Thyroid gland (tissue), 4 donors: ENCODE measurements at places on chromosomes 11 and 22. TPM values are rescaled to one million over a fixed set of nuclear protein-coding genes. Genes with fewer than 3 reads are reported as not detected.

- H3K27ac ChIP-seq, result no peak overlapping the region
- H3K36me3 ChIP-seq, result no peaks in the 10 kb centered on the region
- no peaks in the 10 kb centered on the region for H3K4me1 ChIP-seq
- DNase-seq, result no peak
- no peaks in the 10 kb centered on the region for H3K27me3 ChIP-seq
- no peak overlapping the region for H3K4me3 ChIP-seq
Measured at GRCh38 chr11:23919455-23919854, 577.4 kb upstream of the LUZP2 start.

Gene CALCA
- 569 TPM for total RNA-seq

DNA sequence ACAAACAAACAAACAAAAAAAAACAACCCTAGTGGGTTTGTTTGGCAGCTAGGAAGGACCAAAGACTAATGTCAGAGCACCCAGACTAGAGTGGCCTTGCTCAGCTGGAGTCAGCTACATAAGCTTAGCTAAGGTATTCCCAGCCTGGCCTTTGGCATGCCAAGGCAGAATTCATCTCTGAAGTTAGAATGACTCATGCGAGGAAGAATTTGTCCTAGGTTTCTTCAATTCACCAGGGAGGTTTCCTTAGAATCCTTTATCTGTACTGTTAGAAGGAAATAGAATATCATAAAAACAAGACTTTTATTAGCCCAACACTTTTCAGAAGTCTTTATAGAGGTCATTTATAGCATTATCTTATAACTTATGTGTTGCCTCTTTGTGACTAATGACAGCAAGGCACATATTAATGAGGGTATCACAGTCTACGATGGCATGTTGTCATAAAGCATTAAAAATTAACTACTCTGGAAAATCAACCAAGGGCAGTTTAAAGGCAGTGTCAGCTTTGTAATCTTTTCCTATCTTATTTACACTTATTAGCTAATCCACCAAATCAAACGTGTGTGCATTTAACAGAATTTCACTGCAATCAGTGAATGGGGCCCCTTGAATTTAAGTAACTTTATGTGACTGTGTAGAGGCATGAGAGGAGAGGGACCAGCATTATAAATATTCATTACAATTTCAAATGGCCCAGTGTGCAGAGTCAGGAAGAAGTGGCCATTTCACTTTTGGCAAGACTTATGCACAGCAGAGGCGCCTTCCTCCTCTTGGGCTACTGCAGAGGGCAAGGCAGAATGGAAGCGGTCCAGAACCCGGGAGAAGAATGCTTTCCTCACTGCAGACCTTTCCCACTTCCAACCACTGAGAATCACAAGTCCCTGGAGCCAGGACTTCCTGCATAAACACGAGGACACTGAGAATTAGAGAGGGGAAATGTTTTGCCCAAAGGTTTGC lies 36.3 kb downstream of the SLC5A1 start:
- H3K4me1 ChIP-seq, result no peaks in the 10 kb centered on the region
- no peaks in the 10 kb centered on the region for H3K27me3 ChIP-seq
- H3K27ac ChIP-seq, result no peak overlapping the region
- H3K4me3 ChIP-seq, result no peak overlapping the region
- no peaks in the 10 kb centered on the region for H3K36me3 ChIP-seq

DNA sequence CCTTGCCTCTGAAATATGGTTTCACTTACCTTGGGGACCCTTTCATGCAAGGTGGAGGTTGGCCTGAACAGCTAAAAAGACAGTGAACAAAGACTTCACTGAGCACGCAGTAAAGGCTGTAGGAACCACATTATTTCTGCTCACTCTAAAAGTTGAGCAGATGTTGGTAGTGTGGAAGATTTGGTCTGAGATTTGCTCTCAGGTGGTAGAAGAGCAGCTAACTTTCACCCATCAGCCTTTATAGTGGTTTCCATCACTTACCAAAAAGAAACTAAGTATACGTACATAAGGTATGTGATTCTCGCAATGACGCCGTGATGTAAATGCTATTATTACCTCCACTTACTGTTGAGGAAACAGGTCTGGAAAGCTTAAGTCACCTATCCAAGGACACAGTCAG lies 47.3 kb downstream of the PRR5L start:
- DNase-seq, result no peak
- no peaks in the 10 kb centered on the region for H3K27me3 ChIP-seq
- no peaks in the 10 kb centered on the region for H3K36me3 ChIP-seq
- no peaks in the 10 kb centered on the region for H3K4me1 ChIP-seq

Gene GLB1L3
- total RNA-seq, result 0.63 TPM

Gene MRGPRF
- 7.2 TPM for total RNA-seq

Gene FAT3
- total RNA-seq, result 0.11 TPM

Gene OR52I2
- not detected for total RNA-seq

Gene PLAAT3
- 96.0 TPM for total RNA-seq

DNA sequence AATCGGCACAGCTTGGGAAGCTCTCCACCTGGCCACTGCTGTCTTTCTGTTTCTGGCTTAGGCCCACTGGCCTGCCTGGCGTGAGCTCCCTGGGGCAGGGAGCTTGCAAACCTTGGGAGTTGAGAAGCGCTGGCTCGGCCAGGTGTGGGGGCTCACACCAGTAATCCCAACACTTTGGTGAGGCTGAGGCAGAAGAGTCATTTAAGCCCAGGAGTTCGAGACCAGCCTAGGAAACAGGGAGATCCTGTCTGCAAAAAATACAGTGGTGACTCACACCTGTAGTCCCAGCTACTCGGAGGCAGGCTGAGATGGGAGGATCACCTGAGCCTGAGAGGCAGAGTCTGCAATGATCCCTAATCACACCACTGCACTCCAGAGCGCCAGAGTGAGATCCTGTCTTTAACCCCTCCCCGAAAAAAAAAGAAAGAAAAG lies 4.0 kb downstream of the AP5B1 start:
- no peaks in the 10 kb centered on the region for H3K27me3 ChIP-seq
- no peak overlapping the region for H3K27ac ChIP-seq
- H3K36me3 ChIP-seq, result peaks cover 16% of the 10 kb centered on the region
- peaks cover 9% of the 10 kb centered on the region for H3K4me1 ChIP-seq

- H3K4me1 ChIP-seq, result no peaks in the 10 kb centered on the region
- H3K27me3 ChIP-seq, result no peaks in the 10 kb centered on the region
- DNase-seq, result no peak
- H3K36me3 ChIP-seq, result peaks cover 6% of the 10 kb centered on the region
- H3K4me3 ChIP-seq, result no peak overlapping the region
Measured at GRCh38 chr22:47111626-47112581, 349.5 kb downstream of the TBC1D22A start.

Gene PLAAT2
- not detected for total RNA-seq

GRCh38 chr11:45444796-45445195 lies 158.7 kb upstream of the SYT13 start:
- H3K4me1 ChIP-seq, result no peaks in the 10 kb centered on the region
- DNase-seq, result no peak
- H3K27ac ChIP-seq, result no peak overlapping the region
- no peak overlapping the region for H3K4me3 ChIP-seq
- no peaks in the 10 kb centered on the region for H3K36me3 ChIP-seq

DNA sequence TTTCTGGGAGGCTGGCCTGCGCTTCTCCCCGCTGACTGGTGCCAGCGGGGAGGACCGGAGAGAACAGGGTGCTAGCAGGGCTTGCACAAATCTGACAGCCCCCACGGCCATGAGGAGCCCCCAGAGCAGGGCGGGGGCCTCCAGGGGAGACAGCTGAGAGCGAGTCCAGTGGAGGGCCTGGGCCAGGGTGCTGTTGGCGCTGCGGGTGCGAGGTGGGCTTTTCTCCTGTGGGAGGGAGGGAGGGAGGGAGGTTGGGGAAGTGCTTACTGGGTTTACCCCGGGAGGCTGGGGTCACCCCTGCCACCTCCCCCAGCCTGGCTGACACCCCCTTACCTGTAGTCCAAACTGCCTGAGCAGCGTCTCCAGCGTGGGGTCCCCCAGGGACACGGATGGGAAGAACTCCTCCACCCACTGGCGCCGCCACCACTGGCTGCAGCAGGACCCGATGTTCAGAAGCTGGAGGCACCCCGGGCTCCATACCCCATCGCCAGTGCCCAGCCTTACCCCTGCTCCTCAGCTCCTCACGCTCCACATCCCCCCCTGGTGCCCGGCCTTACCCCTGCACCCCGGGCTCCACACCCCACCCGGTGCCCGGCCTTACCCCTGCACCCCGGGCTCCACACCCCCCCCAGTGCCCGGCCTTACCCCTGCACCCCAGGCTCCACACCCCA lies 3.9 kb downstream of the LMF2 start:
- no peak for DNase-seq
- H3K4me3 ChIP-seq, result no peak overlapping the region
- H3K27ac ChIP-seq, result no peak overlapping the region
- no peaks in the 10 kb centered on the region for H3K27me3 ChIP-seq
- H3K4me1 ChIP-seq, result peaks cover 10% of the 10 kb centered on the region

DNA sequence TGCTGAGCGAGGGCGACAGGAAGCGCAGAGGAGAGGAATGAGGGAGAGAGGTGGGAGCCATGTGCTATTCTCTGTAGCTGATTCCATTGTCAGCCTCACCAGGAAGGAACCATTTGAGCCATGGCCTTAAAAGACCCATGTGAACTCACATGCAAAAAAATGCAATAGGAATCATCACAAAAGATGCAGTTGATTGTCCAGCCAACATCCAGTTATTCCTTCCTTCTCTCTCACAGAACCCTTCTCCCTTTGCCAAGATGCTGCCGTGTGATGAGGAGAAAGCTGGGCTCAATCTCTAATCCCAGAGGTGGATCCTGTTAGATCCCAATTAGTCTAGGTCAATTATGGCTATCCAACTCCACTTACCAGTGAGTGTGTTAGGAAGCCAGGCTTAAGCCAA lies 58.2 kb upstream of the RRAS2 start:
- H3K36me3 ChIP-seq, result no peaks in the 10 kb centered on the region
- no peaks in the 10 kb centered on the region for H3K27me3 ChIP-seq
- H3K4me1 ChIP-seq, result no peaks in the 10 kb centered on the region
- H3K4me3 ChIP-seq, result no peak overlapping the region
- no peak for DNase-seq

- H3K4me1 ChIP-seq, result peaks cover 60% of the 10 kb centered on the region
- H3K36me3 ChIP-seq, result peaks cover 24% of the 10 kb centered on the region
- DNase-seq, result peak; percentile 70
- H3K27ac ChIP-seq, result peak overlapping the region; percentile 89
- H3K27me3 ChIP-seq, result no peaks in the 10 kb centered on the region
Measured at GRCh38 chr22:31272522-31273446, 19.5 kb downstream of the PIK3IP1 start.
